ENCODE measurements at places on chromosomes 4 and X. TPM values are rescaled to one million over a fixed set of nuclear protein-coding genes. Genes with fewer than 3 reads are reported as not detected.

RELL1 gene
- total RNA-seq: 55.7 TPM

PAGE4 gene
- not detected for total RNA-seq

USP51 gene
- total RNA-seq: 1.8 TPM

LRP2BP gene
- total RNA-seq: 0.29 TPM

GPM6B gene
- total RNA-seq: not detected

DOK7 gene
- total RNA-seq: 0.05 TPM

TMEM150C gene
- 0.06 TPM for total RNA-seq

PNMA3 gene
- total RNA-seq: not detected

ANOS1 gene
- total RNA-seq: 3.5 TPM

ARX gene
- not detected for total RNA-seq

- no peak for DNase-seq
- no peak overlapping the region for H3K4me3 ChIP-seq
- H3K36me3 ChIP-seq: no peaks in the 10 kb centered on the region
- H3K4me1 ChIP-seq: 0 out of 2 replicates have a peak, but pooled peaks cover 7% of the 10 kb centered on the region
- H3K27ac ChIP-seq: no peak overlapping the region
- H3K27me3 ChIP-seq: no peaks in the 10 kb centered on the region
These were observed 221.0 kb upstream of the ANKRD50 start for GRCh38 chr4:124933521-124933920.

DNA sequence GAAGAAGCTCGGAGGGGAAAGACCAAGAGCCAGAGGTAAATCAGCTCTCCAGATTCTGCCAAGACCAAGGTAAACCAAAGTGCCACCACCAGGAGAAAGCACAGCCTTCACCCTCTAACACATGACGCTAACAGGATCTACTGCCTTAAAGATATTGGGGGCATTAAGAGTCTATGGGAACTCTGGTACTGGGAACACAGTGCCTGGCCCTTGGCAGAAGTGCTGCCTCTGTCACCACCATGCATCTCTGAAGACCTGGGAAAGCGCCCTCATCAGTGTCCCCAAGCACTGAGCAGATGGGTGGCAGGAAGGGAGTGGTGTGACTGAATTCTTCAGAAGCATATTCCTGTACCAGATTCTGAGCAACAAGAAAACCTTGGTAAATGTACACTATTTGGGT, 1.3 kb downstream of the QDPR start:
- H3K27me3 ChIP-seq: no peaks in the 10 kb centered on the region
- no peaks in the 10 kb centered on the region for H3K36me3 ChIP-seq
- DNase-seq: no peak
- H3K27ac ChIP-seq: no peak overlapping the region

DNA sequence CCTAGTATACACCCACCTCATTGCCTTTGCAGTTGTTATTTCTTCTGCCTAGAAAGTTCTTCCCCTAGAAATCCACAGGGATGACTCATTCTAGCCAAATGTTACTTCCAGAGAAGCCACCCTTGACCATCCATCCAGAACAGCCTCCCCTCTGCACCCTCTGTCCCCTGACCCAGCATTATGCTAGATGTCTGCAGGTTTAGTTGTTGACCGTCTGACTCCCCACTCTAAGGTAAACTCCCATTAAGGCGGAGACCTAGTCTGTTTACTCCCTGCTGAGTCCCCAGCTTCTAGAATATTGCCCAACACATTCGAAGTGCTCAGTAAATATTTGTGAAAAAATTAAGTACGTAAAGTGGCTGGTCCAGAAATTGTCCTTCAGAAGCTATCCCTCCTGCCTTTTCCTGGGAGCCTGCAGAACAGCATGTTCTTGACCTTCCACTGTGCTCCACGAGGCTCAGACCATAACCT, 11.0 kb downstream of the SRD5A3 start:
- H3K4me3 ChIP-seq: no peak overlapping the region
- no peaks in the 10 kb centered on the region for H3K36me3 ChIP-seq
- no peak overlapping the region for H3K27ac ChIP-seq
- H3K27me3 ChIP-seq: no peaks in the 10 kb centered on the region
- no peak for DNase-seq

- no peak overlapping the region for H3K27ac ChIP-seq
- no peak overlapping the region for H3K4me3 ChIP-seq
- H3K36me3 ChIP-seq: no peaks in the 10 kb centered on the region
- DNase-seq: no peak
These were observed 26.1 kb downstream of the RUFY3 start for GRCh38 chr4:70747874-70748273.

- no peaks in the 10 kb centered on the region for H3K4me1 ChIP-seq
- H3K27me3 ChIP-seq: no peaks in the 10 kb centered on the region
- no peak overlapping the region for H3K4me3 ChIP-seq
These were observed 152.1 kb downstream of the FMR1NB start for GRCh38 chrX:148133105-148133725.

DNA sequence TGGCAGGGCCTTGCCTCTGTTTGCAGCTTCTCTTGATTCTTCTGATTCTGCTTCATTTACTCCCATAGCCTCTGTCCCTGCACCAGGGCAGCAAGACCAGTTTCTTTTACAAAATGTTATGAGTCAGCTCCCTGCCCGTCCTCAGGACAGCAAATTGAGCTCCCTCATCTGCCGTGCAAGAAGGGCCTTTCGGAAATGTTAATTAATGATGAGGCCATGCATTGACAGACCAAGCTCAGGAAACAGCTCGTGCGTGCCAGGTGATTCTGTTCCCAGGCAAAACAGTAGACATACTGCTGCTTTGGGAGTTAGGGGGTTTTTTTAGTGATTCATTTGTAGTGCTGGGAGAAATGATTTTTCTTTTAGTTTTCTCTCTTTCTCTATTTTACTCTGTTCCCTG, 231.7 kb downstream of the FBXW7 start:
- H3K36me3 ChIP-seq: no peaks in the 10 kb centered on the region
- H3K4me1 ChIP-seq: peaks cover 5% of the 10 kb centered on the region
- no peak overlapping the region for H3K4me3 ChIP-seq
- no peaks in the 10 kb centered on the region for H3K27me3 ChIP-seq
- no peak overlapping the region for H3K27ac ChIP-seq
- DNase-seq: no peak

DNA sequence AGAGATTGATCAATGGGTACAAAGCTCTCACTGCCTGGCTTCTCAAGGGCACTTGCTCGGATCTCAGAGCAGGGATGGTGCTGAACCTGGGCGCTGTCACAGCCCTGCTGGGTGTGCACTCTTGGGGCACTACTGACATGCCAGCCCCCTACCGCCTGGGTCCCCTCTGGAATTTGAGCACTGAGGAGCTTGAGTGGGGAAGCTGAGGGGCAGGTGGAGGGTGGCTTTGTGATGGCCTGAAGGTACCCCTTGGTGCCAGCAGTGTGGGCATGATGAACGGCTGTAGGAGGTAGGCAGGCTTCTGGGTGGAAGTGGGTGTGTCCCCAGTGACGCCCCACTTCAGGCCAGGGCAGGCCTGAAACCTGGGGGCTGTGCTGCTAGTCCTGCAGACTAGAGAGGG, 379.1 kb upstream of the GRID2 start:
- H3K27ac ChIP-seq: no peak overlapping the region
- H3K4me3 ChIP-seq: no peak overlapping the region
- no peaks in the 10 kb centered on the region for H3K27me3 ChIP-seq
- no peaks in the 10 kb centered on the region for H3K4me1 ChIP-seq
- no peak for DNase-seq

- no peaks in the 10 kb centered on the region for H3K36me3 ChIP-seq
- H3K27ac ChIP-seq: no peak overlapping the region
These were observed 62.8 kb downstream of the PPP1R2C start for GRCh38 chrX:42714981-42715700.

DNA sequence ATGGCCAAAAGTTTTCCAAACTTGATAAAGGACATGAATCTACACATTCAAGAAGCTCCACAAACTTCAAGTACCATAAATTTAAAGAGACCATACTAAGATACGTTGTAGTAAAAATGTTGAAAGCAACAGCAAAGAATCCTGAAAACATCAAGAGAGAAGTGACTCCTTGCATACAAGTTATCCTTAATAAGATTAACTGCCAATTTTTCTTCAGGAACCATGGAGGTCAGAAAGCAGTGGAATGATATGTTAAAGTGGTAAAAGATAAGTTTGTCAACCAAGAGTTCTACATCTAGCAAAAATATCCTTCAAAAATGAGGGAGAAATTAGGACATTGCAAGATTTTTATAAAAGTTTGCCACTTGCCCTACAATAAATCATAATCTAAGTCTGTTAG, 43.3 kb downstream of the BMP15 start:
- no peaks in the 10 kb centered on the region for H3K27me3 ChIP-seq
- no peak overlapping the region for H3K4me3 ChIP-seq
- H3K36me3 ChIP-seq: no peaks in the 10 kb centered on the region

GRCh38 chrX:120457766-120458180, 11.3 kb downstream of the LAMP2 start:
- H3K4me3 ChIP-seq: no peak overlapping the region
- no peaks in the 10 kb centered on the region for H3K36me3 ChIP-seq
- no peaks in the 10 kb centered on the region for H3K27me3 ChIP-seq
- peak overlapping the region; percentile 20 for H3K27ac ChIP-seq
- DNase-seq: peak; percentile 40

GRCh38 chrX:153999359-154000037, 20.2 kb downstream of the IRAK1 start:
- no peak overlapping the region for H3K27ac ChIP-seq
- no peaks in the 10 kb centered on the region for H3K4me1 ChIP-seq
- no peak overlapping the region for H3K4me3 ChIP-seq
- DNase-seq: no peak
- no peaks in the 10 kb centered on the region for H3K36me3 ChIP-seq

GRCh38 chrX:105347373-105347772, 126.9 kb upstream of the TEX13A start:
- DNase-seq: no peak
- no peaks in the 10 kb centered on the region for H3K4me1 ChIP-seq
- H3K27me3 ChIP-seq: no peaks in the 10 kb centered on the region

DNA sequence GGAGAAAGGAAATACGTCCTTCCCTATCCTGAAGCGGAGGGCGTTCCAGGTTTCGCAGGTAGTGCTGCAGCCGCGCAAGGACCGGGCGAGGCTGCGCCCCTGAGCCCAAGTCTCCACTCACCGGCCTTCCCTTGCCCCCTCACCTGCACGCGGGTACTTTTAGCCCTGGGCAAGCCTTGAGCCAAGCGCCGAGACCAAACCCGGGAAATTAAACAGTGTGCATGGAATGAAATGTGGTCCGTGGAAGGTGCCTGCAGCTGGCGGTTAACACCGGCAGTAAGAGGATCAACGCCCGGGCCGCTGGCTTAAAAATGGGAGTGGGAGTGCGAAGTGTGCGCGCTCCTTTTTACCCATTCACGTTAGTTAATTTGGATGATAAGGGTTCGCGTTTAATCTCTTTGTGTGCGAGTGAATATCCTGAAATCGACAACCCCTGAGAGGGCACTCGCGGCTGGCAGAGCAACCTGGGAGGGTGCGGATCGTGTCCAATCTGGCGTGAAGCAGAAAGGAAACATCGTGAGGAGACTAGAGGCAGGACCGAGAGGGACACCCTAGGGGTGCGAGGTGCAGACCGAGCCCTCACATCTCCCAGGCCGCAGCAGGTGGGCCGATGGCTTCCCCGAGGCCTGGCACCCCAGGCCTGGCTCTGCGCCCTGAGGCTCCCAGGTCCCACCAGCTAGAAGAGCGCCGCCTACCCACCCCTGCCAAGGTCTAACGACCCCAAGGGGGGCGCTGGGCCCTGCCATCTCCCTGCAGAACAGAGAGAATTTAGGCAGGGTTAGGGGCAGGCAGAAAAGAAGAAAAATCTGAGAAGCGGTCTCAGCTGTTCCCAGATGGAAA, 2.0 kb upstream of the HELT start:
- no peak overlapping the region for H3K4me3 ChIP-seq
- H3K27me3 ChIP-seq: peaks cover 71% of the 10 kb centered on the region
- no peak overlapping the region for H3K27ac ChIP-seq
- no peaks in the 10 kb centered on the region for H3K36me3 ChIP-seq
- H3K4me1 ChIP-seq: no peaks in the 10 kb centered on the region

- H3K27ac ChIP-seq: no peak overlapping the region
- no peak for DNase-seq
- no peaks in the 10 kb centered on the region for H3K4me1 ChIP-seq
- no peaks in the 10 kb centered on the region for H3K27me3 ChIP-seq
- no peak overlapping the region for H3K4me3 ChIP-seq
These were observed 29.3 kb downstream of the CXorf58 start for GRCh38 chrX:23937100-23937499.

DNA sequence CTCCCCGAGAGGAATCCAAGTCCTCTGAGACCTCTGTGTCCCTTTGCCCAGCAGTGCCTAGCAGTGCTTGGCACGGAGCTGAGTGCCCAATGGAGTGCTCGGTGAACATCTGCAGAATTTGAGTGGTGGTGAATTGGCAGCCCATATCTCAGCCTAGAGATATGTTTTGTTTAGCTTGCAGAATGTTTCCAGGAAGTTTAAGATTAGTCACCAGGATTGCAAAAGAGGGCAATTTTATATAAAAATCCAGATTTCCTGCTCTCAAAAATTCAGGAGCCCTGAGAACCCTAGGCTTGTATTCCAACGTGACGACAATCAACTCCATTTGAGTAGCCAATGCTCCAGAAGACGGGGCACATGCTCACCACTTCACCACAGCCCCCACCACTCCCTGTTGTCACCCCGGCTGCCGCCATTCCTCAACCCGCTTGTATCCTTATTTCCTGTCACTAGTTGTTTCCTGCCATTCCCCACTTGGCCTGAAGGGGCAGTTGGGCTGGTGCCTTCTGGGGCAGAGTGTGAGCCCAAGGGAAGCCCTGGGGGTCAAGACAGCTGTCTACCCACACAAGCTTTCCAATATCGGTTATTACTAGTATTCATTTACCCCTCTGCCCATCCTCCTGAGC, 116.9 kb downstream of the EFNB1 start:
- no peak overlapping the region for H3K27ac ChIP-seq
- no peaks in the 10 kb centered on the region for H3K27me3 ChIP-seq
- no peaks in the 10 kb centered on the region for H3K36me3 ChIP-seq
- no peak overlapping the region for H3K4me3 ChIP-seq

- H3K27ac ChIP-seq: no peak overlapping the region
- H3K4me1 ChIP-seq: no peaks in the 10 kb centered on the region
- no peak overlapping the region for H3K4me3 ChIP-seq
- no peaks in the 10 kb centered on the region for H3K27me3 ChIP-seq
- no peak for DNase-seq
These were observed 206.1 kb downstream of the LHFPL1 start for GRCh38 chrX:112473654-112474053.

- DNase-seq: no peak
- H3K4me1 ChIP-seq: no peaks in the 10 kb centered on the region
- no peak overlapping the region for H3K4me3 ChIP-seq
- H3K27me3 ChIP-seq: no peaks in the 10 kb centered on the region
These were observed 35.2 kb downstream of the RNF175 start for GRCh38 chr4:153724606-153725005.

- no peaks in the 10 kb centered on the region for H3K36me3 ChIP-seq
- H3K4me3 ChIP-seq: no peak overlapping the region
- H3K27me3 ChIP-seq: no peaks in the 10 kb centered on the region
- DNase-seq: no peak
- H3K27ac ChIP-seq: no peak overlapping the region
- H3K4me1 ChIP-seq: no peaks in the 10 kb centered on the region
These were observed 307.0 kb upstream of the SPOCK3 start for GRCh38 chr4:167541286-167541685.

DNA sequence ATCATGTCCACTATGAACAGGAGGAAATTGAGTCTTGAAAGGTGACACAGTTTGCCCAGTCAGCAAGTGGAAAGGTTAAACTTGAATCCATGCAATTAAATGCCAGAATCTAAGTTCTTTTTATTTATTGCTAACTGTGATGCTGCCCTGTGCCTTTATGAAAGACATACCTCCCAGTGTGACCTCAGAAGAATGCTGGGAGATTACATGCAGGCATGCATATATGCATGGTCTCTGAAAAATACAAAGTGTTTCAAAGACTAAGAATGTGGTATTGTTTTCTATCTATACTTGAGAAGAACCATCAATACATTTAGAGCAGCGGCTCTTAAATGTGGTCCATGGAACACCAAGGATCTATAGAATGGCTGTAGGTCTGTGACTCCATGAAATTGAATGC, 45.6 kb downstream of the CCDC149 start:
- no peaks in the 10 kb centered on the region for H3K4me1 ChIP-seq
- no peak for DNase-seq
- H3K36me3 ChIP-seq: no peaks in the 10 kb centered on the region
- no peak overlapping the region for H3K4me3 ChIP-seq
- H3K27me3 ChIP-seq: no peaks in the 10 kb centered on the region
